ENCODE measurements at places on chromosomes 3 and 15.
A peak's percentile ranks its signal among the peaks of the same experiment; 100 is the strongest.

GRCh38 chr3:194139071-194139813 lies 3.3 kb downstream of the HES1 start:
- DNase-seq = peak; percentile 58

- DNase-seq = no peak
Measured at GRCh38 chr15:89888214-89888804, 5.5 kb downstream of the AP3S2 start.

DNA sequence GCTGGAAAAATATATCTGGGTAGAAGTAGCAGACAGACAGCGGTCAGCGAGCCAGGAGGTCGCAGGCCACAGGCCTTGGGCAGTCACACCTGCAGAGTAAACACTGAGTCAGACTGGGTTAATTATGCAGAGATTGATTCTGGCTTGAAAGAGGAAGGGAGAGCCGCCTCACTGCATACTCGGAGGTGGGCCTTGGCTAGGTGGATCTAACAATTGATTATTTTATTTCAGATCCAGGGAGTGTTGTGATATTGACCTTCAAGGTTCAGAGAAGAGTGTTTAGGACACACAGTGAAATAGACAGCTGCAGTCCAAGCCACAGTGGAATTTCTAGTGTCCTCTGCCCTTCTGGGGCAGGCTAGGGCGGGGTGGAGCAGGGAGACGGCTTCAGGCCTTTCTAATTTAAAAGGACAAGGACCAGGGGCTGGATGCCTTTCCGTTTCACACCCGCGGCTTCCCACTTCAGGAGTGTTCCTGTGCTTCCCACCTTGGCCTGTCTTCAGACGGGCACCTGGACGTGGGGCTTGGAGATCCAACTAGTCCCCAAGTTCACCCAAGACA lies 237.3 kb downstream of the XXYLT1 start:
- DNase-seq = no peak

GRCh38 chr15:62564886-62565633 lies 400.0 kb upstream of the C2CD4B start:
- no peak for DNase-seq

GRCh38 chr3:9480265-9480664 lies 73.4 kb downstream of the LHFPL4 start:
- DNase-seq = no peak

DNA sequence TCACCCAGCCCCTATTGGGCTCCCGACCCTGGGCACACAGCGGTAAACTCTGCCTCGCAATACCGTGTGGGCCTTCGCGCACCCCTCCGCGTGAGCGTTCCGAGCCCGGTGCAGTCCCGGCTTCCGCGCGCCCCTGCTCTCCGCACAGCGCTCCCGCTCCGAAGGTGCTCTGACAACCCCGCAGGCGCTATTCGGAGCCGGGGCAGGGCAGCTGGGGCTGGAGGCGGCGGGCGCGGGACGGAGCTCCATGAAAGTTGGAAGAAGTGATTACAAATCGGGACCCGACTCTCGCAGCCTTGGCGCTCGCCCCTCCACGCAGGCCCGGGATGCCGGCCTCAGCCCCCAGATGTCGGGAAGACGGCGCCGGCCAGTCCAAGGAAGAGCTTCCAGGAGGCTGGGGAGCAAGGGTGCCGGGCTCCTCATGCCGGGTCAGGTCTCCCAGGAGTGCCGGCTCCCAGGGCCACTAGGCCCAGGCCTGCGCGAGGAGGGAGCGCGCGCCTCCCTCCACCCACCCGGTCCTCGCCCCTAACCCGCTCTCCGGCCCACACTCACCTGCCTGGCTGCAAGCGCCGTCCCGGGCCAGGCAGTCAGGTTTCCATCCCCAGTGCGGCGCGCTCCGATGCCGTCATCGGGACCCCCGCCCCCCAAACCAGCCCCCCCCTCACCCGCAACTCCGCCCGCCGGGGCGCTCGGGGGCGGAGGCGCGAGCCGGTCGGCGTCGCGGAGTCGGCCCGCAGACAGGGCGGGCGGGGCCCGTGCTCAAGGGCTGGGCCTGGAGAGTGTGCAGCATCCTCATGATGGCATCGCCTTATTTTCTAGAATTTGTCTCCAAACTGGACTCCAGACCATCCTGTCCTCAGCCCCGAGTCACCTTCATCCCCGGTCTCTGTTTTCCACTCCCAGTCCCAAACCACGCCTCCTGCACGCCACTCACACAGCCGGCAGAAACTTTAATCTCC lies at the start of gene KIF7:
TSS of gene KIF7 (minus strand) at position 621 of the 959 bp plus-strand sequence. CDS start 2,537 bp downstream, outside the sequence.
- DNase-seq = peak; percentile 59

DNA sequence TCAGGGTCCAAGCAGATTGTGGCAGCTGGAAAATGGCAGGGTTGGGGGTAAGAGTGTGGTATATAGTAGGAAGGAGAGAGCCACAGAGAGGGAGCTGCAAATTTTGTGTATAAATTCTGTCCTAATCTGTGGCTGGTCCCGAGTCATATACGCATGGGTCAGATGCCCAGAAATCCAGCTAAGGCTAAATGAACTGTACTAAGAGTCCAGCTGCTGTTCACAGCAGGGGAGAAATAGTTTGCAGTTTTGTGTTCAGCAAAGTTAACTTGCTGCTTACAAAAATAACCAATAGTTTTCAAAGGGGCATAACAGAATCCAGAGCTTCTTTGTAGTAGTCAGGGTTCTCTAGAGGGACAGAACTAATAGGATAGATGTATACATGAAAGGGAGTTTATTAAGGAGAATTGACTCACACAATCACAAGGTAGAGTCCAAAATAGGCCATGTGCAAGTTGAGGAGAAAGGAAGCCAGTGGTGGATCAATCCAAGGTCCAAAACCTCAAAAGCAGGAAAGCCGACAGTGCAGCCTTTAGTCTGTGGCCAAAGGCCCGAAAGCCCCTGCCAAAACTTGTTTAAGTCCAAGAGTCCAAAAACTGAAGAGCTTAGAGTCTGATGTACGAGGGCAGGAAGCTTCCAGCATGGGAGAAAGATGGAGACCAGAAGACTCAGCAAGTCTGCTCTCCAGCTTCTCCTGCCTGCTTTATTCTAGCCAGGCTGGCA lies 146.1 kb upstream of the KBTBD8 start:
- DNase-seq = no peak

GRCh38 chr15:98002866-98003265 lies 42.4 kb downstream of the ARRDC4 start:
- no peak for DNase-seq

GRCh38 chr3:141181196-141181595 lies 50.4 kb upstream of the PXYLP1 start:
- no peak for DNase-seq

- no peak for DNase-seq
Measured at GRCh38 chr3:193270451-193270850, 29.4 kb downstream of the PLAAT1 start.

DNA sequence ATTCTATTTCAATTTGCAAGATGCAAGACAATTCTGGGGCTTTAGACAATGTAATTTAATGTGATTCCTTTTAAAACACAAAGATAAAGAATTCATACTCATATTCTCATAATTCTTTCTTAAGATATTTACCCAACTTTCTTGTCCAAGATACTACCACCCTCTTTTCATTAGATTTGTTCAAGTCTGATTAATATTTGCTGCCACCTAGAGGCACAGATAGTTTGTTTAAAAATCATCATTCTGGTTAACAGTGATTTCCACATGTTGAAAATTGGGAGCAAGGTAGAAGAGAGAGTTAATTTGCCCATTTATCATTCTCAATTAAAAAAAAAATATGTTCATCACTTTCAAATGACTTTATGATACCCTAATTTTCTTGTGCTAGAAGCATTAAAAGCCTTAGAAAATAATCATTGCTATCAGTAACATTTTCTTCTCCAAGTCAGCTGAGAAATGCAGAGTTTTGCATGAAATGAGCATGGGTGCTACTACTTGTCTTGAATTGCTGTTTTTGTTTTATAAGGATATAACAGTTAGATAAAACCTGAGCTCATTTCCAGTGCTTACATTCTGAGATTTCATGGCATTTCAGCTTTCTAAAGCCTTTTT lies 11.6 kb downstream of the TAMM41 start:
- DNase-seq = no peak

DNA sequence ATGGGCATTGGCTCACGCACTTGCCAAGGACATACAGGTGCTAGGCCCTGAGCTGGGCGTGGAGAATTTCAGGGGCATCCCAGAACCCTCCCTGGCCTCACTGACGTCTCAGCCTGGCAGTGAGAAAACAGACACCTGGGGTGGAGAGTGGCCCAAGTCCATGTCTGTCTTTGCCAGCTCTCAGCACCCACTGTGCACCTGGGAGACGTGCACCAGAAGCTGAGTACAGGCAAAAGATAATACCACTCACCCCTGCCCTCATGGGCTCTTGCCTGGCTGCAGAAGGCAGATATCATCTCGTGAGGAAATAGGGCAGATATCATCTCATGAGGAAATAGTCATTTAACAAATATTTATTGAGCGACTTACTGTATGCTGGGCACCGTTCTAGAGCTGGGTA lies 8.0 kb downstream of the LOXL1 start:
- no peak for DNase-seq

DNA sequence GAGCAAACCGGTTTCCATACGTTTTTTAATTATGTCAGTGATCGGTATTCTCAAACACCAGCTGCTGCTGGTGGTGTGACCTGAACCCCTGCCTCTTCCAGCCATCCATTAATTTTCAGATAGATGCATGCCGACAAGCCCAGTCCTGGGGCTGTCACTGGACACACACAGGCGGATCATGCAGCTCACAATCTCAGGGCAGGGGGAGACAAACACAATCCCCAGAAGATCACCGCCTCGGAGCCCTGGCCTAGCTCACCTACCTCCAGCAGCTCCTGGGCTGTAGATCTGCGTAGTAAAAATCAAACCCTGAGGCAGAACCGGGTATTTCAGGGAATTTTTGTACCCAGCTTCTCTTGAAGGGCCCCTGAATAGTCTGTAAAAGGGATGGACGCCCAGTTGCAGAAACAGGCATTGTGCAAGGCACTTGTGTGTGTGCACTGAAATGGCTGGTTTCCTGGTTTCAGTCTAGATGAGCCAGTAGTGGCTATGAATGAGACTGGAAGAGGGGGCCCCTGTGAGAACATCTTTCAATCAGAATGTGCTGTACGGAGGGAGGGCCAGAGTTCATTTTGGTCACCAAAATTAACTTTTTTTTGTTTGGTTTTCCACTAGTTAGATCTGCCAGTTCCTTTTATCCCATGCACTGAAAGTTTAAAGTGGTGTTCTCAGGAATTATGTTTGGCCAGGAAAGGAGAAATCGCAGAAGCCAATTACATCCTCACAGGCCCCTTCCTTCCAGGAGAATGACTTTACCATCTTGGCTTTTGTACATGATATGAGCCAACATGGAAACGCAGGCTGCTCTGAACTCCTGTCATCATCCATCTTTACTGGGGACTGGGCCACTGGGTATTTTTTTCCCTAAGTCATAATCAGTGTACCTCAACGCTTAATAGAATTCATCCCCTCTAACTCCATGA lies 55.0 kb upstream of the RPL32 start:
- DNase-seq = no peak

DNA sequence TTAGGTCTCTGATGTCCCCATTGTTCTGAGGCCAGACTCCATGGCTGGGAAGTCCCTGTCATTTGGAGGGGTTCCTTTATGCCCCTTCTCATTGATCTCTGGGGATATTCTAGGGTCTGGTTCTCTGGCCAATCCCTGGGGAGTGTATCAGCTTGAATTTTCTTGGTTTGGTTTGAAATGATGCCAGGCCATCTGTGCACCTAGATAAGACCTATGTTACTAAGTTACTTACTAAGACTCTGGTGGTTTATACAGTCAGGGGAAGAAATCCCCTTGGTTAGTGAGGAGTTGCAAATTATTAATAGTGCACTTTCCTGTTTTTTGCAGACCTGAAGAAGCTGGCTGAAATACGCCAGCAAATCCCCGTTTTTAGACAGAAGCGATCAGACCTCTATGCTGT lies 20.3 kb downstream of the NIT2 start:
- DNase-seq = no peak

DNA sequence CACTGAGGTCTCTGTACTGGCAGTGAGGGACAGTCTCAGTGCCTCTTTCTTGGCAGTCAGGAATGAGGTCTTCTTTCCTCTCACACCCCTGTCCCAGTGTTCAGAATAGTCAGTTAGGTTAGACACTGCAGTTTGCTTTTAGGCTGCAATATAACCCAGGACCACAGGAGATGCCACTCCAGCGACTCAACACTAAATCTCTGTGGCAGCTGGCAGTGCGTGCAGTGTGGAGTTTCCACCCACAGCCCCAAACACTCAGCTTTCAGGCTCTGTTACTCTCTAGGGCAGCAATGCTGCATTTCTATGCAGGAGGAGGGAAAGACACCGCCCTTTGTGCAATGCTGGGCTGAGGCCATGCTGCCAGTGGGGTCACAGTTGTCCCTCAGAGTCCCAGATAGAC lies 150.2 kb upstream of the SUCLG2 start:
- no peak for DNase-seq

DNA sequence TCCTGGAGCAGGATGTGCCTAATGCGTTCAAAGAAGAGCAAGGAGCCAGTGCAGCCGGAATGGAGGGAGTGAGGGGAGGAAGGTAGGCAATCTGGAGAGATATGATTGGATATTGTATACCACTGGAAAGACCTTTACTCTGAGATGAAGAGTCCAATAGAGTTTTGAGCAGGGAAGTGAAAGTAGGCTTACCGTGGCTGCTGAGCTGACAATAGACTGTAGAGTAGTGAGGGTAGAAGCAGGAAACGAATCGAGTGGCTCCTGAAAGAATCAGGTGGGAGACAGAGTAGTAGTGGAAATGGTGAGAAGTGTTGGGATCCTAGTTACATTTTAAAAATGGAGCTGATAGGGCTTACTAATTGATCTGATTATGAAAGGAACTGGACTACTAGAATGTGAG lies 51.8 kb upstream of the NUDT16 start:
- DNase-seq = no peak

GRCh38 chr3:16079519-16079918 lies 95.0 kb upstream of the GALNT15 start:
- DNase-seq = no peak

GRCh38 chr3:73657186-73657585 lies 32.4 kb upstream of the PDZRN3 start:
- DNase-seq = no peak

DNA sequence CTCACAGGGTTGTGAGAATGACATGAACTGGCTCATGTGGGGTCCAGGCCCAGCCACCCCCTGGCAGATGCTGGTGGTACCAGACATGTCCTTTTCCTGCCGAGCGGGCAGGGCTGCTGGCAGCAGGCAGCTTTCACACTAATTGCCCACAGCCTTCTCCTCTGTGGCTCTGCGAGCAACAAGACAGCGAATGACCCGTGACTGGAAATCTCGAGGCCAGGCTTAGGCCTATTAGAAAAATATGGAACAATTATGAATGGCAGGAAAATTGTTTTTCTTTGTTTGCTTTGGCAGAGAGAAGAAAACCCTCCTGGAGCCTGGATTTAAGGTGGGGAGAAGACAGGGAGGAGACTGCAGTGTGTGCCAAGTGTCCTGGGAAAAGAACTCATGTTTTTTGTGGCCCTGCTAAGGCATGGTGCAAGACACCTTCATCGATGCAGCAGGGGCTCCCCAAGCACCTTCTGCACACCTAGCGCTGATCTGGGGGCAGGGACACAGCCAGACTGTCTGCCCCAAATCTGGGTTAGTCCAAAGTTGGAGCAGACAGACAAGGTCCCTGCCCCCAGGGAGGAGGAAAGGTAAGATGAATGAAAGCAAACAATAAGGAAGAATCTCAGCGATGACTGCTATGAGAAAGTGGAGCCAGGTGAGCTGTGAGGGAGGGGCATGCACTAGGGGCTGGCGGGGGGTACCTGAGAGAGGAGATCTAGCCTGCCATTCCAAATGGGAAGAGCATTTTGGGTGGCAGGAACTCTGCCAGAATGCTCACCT lies 193.8 kb upstream of the TLE3 start:
- no peak for DNase-seq

GRCh38 chr3:127800508-127800907 lies 21.8 kb downstream of the MGLL start:
- DNase-seq = no peak

- DNase-seq = no peak
Measured at GRCh38 chr3:18679238-18679637, 254.1 kb upstream of the SATB1 start.

- DNase-seq = peak; percentile 72
Measured at GRCh38 chr15:73700041-73700842, 16.1 kb downstream of the CD276 start.
